Thyroid gland (tissue), 4 donors: ENCODE measurements at places on chromosomes 2 and 18. TPM values are rescaled to one million over a fixed set of nuclear protein-coding genes. Genes with fewer than 3 reads are reported as not detected.

GRCh38 chr2:53782676-53783075 is 4.1 kb downstream of the ASB3 start:
- DNase-seq, result no peak
- no peak overlapping the region for H3K27ac ChIP-seq
- H3K4me3 ChIP-seq, result no peak overlapping the region
- H3K4me1 ChIP-seq, result peaks cover 17% of the 10 kb centered on the region

GRCh38 chr2:159084384-159085370 is 116.2 kb downstream of the TANC1 start:
- no peaks in the 10 kb centered on the region for H3K36me3 ChIP-seq
- no peak for DNase-seq
- peak overlapping the region; percentile 63 for H3K27ac ChIP-seq
- H3K4me1 ChIP-seq, result peaks cover 69% of the 10 kb centered on the region

RMND5A gene
- total RNA-seq, result 29.0 TPM

DNA sequence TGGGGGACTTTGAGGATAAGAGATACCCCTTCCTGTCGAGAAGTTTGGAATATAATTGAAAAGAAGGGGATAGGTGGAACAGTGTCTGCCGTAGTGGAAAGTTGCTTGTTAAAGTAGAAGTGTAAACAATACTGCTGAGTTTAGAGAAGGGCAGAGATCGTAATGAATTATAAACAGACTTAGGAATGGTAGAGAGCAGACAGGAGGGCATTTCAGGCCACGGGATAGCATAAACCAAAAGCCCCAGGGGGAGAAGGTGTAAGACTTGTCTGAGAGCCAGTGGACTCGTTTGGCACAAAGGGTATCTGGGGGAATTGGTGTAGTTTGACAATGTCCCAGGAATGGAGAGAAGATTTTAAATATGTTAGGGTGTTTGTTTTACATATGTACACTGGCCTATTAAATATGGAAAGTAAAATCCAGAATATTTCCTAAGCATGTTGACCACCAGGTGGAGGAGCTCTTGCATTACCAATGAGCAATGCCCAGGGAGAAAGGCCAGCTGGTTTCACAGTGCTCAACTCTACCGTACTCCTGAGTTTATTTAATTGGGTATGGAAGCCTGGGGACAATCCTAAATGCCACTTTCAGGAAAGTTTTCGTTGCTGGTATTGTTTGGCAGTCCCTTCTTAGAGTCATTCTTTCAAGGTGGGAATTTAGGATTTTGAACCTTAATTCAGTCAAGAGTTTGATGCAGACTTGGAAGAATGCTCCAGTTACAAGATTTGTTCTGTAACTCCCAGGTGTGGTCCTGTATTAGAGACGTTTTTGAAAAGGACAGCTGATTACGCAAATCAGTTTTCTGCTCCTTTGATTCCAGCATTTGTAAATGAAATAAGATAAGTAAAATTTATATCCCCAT is 7.5 kb downstream of the COPS8 start:
- no peaks in the 10 kb centered on the region for H3K27me3 ChIP-seq
- no peaks in the 10 kb centered on the region for H3K4me1 ChIP-seq
- H3K36me3 ChIP-seq, result peaks cover 34% of the 10 kb centered on the region
- no peak overlapping the region for H3K27ac ChIP-seq

DNA sequence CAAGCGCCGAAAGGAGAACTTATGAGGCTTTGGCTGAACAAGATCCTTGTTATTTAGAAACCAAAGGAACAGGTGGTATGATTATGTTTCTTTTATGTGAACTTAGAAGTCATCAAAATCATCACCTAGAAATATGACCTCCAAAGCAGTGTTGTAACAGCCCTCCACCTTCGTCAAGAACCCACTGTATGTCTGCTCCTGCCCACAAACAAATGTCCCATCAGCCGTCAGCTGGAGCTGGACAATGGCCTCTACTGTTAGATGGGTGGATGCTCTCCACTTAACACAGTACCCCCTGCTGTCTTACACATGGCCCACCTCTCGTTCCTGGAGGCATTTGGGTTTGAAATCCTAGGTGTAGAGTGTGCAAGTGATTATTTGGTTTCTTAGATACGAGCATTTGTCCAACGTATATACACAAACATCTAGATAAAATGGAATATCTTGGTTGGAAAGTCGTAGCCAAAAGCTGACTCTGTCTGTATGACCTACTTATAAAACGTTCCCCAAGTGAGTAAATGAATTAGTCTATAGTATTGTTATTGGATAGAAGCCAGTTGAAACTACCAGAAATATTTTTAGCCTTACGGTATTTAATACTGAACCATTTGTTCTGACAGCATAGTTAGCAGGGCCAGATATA is 113.0 kb downstream of the CRIM1 start:
- H3K4me1 ChIP-seq, result no peaks in the 10 kb centered on the region
- H3K27ac ChIP-seq, result no peak overlapping the region
- no peak for DNase-seq
- H3K4me3 ChIP-seq, result no peak overlapping the region
- H3K27me3 ChIP-seq, result no peaks in the 10 kb centered on the region
- H3K36me3 ChIP-seq, result no peaks in the 10 kb centered on the region

GRCh38 chr2:125642032-125642431 is 1013.9 kb upstream of the GYPC start:
- no peak for DNase-seq
- H3K27me3 ChIP-seq, result no peaks in the 10 kb centered on the region
- no peaks in the 10 kb centered on the region for H3K4me1 ChIP-seq
- H3K27ac ChIP-seq, result no peak overlapping the region
- H3K4me3 ChIP-seq, result no peak overlapping the region

DNA sequence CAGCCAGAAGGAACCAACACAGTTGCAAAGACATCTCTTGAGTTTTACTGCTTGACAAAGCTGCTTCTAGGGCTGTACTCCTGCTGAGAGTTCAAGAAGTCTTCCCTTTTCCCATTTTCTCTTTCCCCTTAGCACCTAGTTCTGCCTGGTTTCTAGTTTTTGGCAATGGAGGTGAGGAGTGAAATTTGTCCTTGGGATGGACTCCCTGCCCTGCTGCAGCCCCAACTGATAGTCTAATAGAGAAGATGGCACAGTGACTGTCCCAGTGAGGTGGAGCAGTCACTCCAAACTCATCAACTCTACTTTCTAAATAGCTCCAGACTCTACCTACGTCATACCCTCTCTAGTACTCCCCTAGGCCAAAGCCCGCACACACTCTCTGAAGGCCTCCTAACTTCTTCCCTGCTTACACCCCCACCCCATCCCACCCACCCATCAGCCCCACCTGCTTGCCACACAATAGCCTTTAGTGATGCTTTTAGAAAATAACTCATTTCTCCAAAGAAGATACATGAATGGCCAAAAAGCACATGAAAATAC is 164.4 kb downstream of the DDX1 start:
- H3K27ac ChIP-seq, result no peak overlapping the region
- no peaks in the 10 kb centered on the region for H3K36me3 ChIP-seq
- H3K4me1 ChIP-seq, result no peaks in the 10 kb centered on the region
- H3K27me3 ChIP-seq, result no peaks in the 10 kb centered on the region
- no peak for DNase-seq

- no peak overlapping the region for H3K27ac ChIP-seq
- DNase-seq, result peak; percentile 18
- H3K36me3 ChIP-seq, result peaks cover 7% of the 10 kb centered on the region
Observed at GRCh38 chr18:63342206-63342605, 22.6 kb upstream of the BCL2 start.

DNA sequence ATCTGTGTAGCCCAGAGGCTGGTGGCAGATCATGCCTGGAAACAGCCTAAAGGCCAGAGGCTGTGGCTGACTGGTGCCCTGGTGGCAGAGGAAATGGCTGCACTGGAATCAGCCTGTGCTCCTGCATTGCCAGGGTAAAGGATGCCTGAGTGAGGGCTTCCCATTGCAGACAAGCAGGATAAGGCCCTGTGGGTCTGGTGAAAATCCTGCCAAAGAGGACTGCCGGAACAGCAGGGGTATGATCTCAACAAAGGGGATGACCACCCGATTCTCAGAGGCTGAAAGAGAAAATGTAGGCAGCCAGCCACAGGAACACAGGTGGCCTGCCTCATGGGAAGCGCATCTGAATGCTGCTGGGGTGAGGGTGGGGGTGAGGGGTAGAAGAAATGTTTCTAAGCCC is 48.2 kb downstream of the FBXO48 start:
- no peaks in the 10 kb centered on the region for H3K27me3 ChIP-seq
- H3K4me1 ChIP-seq, result no peaks in the 10 kb centered on the region
- H3K4me3 ChIP-seq, result no peak overlapping the region
- DNase-seq, result no peak
- no peaks in the 10 kb centered on the region for H3K36me3 ChIP-seq
